ENCODE measurements at places on chromosomes 7 and 10. TPM values are rescaled to one million over a fixed set of nuclear protein-coding genes. Genes with fewer than 3 reads are reported as not detected.
A peak's percentile ranks its signal among the peaks of the same experiment; 100 is the strongest.

DNA sequence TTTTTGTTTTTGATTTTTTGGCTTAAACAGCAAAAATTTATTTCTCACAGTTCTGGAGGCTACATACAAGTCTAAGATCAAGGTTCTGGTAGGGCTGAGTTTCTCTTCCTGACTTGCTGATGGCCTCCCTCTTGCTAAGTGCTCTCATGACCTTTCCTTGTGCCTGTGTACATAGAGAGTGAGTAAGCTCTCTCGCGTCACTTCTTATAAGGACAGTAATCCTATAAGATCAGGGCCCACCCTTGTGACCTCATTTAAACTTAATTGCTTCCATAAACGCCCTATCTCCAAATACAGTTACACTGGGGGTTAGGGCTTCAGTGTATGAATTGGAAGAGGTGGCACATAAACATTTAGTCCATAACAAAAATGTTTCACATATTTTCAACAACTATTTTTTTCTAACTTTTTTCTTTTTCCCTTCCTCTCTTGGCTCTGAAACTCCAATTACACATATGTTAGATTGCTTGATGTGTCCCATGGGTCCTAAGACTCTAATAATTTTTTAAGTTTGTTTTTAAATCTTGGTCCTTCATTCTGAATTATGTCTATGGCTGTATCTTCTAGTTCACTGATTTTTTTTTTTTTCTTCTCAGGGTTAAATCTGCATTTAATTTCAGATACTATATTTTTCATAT, 149.8 kb downstream of the HBP1 start:
- DNase-seq, result no peak

DNA sequence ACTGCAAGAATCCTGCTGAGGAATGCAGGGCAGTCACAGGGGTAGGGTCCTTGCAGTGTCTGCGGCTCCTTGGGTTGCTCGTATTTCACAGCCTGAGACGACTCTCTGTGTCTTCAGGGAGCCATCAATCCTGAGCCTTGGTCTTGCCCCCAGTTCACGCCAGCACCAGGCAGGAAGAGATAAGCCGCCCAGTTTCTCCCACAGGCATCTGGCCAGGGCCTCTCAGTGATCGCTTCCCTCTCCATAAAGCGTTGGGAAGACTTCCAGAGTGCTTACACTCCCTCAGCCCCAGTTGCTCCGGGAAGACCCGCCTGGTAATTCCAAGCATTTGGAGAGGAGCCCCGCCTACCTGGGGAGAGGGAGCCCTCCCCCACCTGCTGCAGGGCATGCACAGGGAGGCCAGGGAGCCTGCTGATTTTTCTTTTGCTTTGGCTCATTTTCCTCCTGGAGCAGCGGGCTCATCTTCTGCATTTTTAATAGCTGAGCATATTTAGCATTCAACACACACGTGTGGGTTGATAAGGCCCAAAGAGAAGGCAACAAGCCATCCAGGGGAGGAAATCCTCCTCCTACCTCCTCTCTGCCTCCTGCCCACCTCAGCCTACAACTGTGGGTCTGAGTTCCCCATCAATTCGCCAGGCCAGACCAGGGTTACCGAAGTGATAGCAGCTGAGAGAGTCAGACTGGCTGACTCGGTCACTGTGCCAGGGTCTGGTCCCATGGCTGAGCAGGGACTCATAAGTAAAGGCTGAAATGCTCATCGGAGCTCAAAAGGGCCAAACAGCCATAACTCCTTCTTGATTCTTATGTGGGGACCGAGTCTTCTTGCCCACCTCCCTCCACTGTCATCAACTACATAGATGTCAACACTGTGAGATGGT, 74.4 kb upstream of the EFCAB10 start:
- no peak for DNase-seq

DNA sequence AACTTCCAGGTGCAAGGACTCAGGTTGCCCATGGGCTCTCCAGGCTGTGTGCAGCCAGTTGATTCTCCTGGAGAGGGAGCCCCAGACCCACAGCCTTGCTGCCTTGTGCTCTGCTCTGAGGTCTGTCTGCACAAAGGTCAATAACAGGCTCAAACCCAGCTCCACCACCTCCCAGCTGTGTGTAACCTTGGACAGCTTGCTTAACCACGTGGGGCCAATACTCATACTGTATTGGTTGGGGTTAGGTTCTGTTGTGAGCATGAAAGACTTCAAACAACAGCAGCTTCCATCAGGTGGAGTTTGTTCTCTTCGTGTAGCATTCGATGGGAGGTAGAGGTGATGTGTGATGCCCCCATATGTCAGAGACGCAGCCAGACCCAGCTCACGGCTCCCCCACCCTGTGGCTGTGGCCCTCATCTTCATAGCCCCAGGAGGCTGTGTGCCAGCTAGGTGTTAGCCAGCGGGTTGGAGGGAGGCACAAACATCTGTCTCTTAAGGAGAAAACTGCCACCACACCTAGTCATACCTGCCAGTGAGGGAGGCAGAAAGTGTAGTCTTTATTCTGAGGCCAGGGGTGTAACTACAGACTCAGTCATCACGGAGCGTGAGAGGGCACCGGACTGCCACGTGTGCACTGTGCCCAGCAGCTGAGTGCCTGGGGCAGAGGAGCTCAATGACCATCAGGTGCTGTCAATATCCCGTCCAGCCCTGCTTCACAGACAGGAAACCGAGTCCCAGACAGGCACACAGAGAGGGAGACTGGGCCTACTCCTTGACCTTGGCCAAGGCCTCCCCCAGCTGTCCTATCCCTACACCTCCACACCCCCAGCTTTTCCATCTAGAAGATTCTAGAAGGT, 8.1 kb upstream of the POLD2 start:
- no peak for DNase-seq

- DNase-seq, result peak; percentile 1
Measured at GRCh38 chr10:132113206-132113605, 47.5 kb downstream of the JAKMIP3 start.

- DNase-seq, result no peak
Measured at GRCh38 chr7:99976626-99977025, 795 bp upstream of the AZGP1 start.

- DNase-seq, result no peak
Measured at GRCh38 chr10:2944788-2945187, 122.6 kb upstream of the PFKP start.

GRCh38 chr10:71825217-71825616, 25.8 kb downstream of the PSAP start:
- no peak for DNase-seq

GRCh38 chr7:101347477-101347876, 15.2 kb upstream of the COL26A1 start:
- no peak for DNase-seq

GRCh38 chr10:54131833-54132232, 669.2 kb downstream of the PCDH15 start:
- no peak for DNase-seq

DNA sequence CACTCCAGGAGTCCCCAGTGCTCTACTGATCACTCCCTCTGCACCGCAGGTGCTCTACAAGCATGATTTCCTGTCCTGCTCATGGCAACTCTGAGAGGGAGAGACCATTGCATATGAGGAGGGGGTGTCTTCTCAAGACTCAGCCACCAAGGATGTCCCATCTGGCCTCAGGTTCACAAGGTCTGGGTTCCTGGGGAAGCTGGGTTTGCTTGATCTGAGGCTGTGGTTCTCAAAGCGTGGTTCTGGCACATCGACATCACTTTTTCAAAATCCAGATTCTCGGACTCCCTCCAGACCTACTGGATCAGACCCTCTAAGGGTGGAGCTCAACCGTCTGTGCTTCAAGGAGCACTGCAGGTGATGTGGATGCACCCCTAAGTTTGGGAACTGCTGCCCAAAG, 247.5 kb downstream of the PLXNA4 start:
- no peak for DNase-seq

- DNase-seq, result no peak
Measured at GRCh38 chr10:126671402-126671975, 996 bp upstream of the C10orf90 start.

DNA sequence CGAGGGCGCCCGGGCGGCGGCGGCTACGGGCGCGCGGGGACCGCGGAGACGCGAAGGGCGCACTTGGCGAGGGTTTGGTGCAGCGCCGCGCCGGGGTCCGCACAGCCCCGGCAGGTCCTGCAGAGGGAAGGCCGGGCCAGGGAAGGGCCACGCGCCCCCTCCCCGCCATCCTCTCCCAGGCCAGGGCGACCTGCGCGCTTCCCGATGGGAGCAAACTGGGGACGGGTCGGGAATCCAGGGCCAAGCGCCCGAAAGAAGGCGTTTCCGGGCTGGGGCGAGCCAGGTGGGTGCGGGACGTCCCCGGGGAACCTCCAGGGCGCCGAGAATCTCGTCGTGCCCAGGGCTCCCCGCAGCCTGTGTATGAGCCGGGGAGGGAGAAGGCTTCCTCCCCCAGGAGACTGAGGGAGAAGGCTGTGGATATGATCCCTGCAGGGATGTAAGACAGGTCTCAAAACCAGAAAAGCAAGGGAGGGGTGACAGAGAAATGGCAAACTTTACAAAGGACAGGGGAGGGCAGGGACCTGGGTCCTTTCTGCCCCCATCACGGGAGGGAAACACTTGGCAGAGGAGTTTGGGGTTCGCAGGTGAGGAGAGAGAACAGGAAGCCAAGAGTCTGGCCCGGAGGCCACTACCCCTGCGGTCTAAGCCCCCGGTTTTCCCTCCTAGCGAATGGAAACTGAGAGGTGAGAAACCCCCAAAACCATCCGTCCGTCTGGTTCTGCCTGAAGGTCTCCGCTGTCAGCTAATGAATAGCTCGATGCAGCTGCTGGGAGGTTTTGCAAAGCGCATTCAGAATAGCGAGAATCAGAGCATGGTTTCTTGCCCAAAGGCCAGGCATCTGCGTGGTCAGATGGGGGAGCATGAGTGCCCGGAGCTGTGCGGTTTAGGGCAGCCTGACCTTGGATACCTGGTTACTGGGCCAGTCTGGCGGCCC, 674 bp downstream of the AMZ1 start:
- no peak for DNase-seq

GRCh38 chr7:3056234-3057065, 12.8 kb upstream of the CARD11 start:
- no peak for DNase-seq

GRCh38 chr10:61664985-61665384, 2.3 kb downstream of the CABCOCO1 start:
- DNase-seq, result no peak

DNA sequence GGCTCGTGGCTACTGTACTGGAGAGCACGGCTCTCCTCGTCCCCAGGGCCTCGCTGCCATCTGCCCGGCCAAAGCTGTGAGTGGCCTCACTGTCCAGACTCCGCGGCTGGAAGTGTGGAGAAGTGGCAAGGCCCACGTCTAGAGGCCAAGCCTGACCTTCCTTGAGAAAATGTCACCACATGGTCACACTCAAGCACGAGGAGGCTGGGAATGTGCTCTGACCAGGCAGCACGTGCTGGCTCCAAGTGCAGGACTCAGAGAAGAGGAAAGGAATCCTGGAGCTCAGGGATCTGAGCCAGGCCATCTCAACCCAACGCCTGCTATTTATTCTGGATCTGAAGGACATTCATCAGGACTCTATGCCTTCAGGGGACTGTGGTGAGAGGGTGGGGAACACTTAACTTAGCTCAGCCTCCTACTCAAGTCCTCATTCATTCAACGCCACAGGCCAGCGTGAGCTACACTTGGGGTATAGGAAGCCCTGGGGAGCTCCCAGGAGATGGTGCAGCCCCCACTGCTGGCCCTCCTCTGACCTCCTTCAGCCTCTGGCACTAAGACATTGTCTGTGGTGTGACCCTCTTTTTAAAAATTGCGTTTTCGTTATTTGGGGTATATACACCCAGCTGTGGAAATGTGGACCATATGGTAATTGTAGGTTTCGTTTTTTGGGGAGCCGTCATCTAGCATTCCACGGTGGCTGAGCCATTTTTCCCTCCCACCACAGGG, 29.0 kb downstream of the EN2 start:
- no peak for DNase-seq

DNA sequence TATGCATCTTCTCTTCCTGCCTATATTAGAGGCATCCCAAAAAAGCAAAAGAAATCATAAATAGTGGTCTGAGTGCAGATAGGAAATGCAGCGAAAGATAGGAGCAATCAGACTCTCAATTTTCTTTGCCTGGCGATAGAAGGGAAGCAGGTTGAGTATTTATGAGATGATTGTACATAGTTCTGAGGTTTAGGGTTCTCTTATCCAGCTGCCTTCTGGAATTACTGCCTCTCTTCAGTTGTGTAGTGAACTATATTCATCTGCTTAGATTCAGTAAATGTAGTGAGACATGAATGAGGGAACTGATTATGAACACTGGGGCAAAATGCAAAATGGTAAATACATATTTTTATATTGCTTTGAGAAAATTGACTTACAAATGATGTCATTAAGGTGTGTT, 93.0 kb upstream of the CYP26C1 start:
- DNase-seq, result no peak

DNA sequence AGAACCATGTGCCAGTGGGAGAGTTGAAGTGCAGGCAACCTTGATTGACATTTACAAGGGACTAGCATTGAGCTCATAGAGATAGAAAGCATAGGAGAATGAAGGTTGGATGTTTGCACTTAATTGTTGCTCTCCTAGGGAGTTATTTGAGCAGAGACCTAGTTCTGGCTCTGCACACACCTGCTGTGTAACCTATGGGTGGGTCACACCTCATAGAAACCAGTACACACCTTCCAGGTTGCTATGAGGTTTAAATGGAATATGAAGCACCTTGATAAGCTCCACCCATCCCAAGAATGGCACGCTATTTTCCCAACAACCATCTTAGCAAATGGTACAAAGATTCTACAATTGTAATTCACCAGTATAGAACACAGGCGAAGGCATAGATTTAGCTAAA, 86.2 kb upstream of the AOAH start:
- no peak for DNase-seq

DNA sequence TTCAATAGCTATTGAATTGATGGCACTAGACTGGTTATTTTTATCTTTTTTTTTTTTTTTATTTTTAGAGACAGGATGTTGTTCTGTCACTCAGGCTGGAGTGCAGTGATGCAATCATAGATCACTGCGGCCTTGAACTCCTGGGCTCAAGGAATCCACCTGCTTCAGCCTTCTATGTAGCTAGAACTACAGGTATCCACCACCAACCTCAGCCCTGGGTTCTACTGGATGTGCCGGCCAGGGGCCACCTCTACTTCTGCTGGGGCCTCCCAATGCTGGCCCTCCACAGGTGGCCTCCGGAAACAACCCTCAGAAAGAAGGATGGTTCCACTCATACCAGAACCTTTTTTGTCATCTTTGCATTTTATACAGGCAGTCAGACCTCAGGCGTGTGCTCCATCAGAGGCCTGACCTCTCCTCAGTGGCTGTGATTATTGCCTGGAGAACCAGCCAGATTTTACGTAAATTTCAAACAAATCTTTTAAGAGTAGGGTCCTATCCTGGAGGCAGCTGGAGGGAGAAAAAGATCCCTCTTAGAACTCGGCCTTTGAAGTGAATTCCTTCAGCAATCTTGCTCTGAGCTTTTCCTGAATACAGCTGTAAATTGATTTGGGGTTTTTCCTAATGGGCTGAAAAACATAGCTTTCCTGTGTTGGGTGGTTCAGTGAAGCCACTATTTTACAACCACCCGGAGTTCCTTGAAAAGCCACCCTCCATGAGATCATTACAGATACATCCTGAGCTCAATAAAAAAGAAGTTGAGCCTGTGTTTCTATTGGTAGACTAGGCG, 110.0 kb downstream of the SPAG6 start:
- no peak for DNase-seq

GRCh38 chr7:151056666-151057505, 811 bp downstream of the CDK5 start:
- no peak for DNase-seq

The DKK1 gene
- not detected for total RNA-seq

The ARHGAP22 gene
- not detected for total RNA-seq

The CYP26A1 gene
- not detected for total RNA-seq

The TFEC gene
- not detected for total RNA-seq

The INA gene
- total RNA-seq, result 0.15 TPM

The CALHM3 gene
- not detected for total RNA-seq

The ZNF316 gene
- total RNA-seq, result 21.7 TPM

Measured in activated CD4-positive, alpha-beta memory T cell treated with anti-CD3 and anti-CD28 coated beads for 36 hours (primary cell).